ENCODE measurements at places on chromosomes 11 and 22.
A peak's percentile ranks its signal among the peaks of the same experiment; 100 is the strongest.

DNA sequence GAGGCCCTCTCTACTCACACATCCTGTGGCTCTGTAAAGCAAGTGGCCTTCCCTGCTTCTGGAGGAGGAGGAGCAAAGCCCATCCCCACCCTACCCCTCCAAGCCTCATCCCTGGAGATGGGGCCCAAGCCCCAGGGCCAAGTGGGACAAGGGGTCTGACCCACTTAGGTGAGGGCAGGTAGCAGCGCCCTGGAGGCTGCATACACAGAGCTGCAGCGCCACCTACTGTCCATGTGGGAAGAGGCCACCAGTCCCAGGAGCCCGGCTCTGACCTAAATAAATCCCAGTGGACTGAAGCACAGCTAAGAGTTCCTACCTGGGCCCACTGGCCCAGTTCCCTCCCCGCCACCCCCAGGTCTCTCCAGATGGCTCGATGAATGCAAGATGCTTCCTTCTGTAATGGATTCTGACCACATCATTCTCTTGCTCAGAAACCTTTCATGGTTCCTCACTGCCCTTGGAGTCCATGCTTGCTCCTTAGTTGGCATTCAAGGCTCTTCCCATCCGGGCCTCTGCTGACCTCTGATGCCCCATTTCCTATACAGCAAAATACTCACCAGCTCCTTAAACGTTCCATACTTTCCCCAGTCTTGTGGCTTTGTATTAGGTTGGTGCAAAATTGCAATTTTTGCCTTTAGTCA is 62.1 kb downstream of the THAP12 start:
- peak; percentile 93 for DNase-seq

DNA sequence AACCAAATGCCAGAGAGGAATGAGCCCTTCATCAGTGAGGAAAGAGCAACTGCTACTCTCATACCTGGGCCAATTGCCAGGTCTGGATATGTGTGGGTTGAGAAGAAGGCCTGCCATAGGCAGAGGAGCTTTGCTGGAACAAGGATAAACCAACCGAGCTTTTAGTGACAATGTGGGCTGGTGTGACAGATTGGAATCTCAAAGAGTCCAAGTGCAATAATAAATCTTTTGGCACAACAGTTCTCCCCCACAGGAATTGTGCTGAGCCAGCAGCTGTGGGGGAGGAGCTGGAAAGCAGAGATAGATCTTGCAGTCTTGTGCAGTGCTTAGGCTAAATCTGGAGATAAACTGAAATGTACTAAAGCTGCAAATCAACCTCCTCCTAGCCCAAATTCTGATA is 79.4 kb upstream of the ISX start:
- DNase-seq = no peak

DNA sequence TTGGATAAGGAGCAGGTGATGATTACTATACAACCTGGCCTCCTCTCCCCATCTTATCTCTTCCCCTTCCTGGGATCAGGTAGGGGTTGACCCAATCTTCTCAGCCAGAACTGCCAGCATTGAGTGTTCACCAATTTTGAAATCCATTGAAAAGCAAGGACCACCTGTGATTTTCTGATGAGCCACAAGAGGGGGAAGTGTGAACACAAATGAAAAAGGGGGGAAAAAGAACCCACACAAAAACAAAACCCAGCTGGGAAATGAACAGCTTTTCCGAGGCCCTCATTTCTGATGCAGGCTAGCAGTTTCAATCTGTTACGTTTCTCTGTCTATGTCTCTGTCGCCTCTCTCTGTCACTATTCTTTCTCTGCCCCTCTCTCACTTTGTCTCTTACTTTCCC is 161.9 kb downstream of the INSC start:
- DNase-seq = no peak

DNA sequence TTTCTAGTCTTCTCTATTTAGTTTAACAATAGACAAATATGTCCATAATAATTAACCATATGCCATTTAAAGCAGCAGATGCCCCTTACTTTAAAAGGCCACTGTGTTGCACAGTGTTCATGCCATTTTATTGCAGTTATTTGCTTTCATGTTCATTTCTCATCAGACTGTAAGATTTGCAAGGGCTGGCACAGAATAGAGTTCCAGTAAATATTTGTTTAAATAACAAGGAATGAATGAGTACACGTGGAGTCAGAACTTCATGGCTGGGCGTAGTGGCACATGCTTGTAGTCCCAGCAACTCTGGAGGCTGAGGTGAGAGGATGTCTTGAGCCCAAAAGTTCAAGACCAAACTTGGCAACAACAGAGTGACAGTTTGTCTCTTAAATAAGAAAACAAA is 1228.6 kb downstream of the LRRC4C start:
- DNase-seq = no peak

GRCh38 chr11:85313741-85314140 is 313.4 kb downstream of the DLG2 start:
- no peak for DNase-seq

DNA sequence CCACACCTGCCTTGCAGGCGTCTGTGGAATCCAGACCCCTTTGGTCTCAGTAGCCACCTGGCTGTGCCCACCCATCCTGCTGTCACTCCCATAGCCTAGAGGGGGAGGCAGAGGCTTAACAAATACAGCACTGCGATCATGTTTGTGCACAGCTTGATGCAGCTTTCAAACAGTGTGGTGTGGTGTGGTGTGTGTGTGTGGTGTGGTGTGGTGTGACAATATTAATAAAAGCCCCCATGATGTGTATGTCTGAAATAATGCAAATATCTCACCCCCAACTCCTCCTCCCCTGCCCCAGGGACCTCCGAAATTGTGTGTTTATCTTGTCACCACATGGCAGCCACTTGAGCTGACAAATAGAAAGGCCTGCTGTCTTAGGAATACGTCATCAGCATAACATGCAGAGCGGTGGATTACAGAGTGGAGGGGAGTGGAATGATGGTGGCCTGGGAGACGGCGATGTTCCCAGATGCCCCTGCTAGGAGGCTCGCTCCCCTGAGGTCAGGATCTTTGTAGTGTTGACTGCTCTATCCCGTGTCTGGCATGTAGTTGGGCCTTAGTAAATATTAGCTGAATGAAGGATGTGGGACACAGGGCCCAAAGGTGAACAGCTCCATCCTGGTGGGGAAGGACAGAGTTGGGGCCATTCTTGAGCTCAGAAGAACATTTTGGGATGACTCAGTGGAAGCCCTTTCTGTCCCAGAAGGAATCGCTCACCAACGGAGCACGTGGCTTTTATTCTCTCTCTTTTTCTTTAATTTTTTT is 2.8 kb downstream of the PDXP start:
- DNase-seq = no peak

DNA sequence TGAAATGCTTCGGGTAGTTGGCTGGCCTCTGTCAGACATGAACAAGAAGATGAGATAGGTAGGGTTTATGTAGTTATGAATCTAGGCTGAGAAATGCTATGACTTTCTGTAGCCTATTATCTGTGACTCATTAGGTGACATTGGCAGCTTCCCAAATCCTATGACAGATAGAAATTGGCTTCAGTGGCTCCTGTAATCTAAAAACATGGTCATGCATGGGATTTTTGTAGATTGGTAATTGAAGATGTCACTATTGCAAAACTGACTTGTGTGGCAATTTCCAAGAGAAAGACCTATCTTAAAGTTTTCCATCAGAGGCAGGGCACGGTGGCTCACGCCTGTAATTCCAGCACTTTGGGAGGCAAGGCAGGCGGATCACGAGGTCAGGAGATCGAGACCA is 29.4 kb upstream of the GRIK4 start:
- DNase-seq = no peak
